ENCODE measurements at places on chromosomes 7 and 10. TPM values are rescaled to one million over a fixed set of nuclear protein-coding genes. Genes with fewer than 3 reads are reported as not detected.

DNA sequence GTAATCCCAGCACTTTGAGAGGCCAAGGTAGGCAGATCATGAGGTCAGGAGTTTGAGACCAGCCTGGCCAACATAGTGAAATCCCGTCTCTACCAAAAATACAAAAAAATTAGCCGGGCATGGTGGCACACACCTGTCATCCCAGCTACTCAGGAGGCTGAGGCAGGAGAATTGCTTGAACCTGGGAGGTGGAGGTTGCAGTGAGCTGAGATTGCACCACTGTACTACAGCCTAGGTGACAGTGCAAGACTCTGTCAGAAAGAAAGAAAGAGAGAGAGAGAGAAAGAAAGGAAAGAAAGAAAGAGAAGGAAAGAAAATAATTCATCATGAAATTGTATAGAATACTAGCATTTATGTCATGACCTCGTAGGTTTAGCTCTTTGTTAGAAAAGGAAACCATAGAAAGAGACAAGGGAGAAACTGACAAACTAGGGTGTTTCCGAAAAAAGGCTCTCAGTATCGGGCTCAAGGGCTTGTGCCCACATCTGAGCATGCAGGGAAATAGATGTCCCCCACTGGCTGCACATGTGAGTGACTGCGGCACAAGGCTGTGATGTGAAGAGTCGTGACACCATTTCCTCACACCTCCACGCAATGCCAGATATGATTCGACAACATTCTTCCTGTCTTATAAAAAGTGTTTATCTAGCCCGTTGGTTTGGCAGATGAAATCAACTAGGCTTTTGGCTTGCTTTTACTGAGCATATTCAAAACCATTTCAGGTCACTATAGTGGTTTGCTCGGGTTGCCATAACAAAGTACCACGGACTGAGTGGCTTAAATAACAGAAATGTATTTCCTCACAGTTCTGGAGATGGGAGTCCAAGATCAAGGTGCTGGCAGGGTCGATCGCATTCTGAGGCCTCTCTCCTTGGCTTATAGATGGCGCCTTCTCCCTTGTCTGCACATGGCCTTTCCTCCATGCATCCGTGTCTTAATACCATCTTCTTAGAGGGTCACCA is 2.0 kb downstream of the SRGN start:
- peak overlapping the region; percentile 98 for H3K27ac ChIP-seq
- no peaks in the 10 kb centered on the region for H3K27me3 ChIP-seq
- peaks cover 58% of the 10 kb centered on the region for H3K4me1 ChIP-seq
- no peaks in the 10 kb centered on the region for H3K36me3 ChIP-seq
- peak overlapping the region; percentile 87 for H3K4me3 ChIP-seq
- peak; percentile 74 for DNase-seq

GRCh38 chr10:22334414-22335172 is 10.7 kb upstream of the SPAG6 start:
- peaks cover 45% of the 10 kb centered on the region for H3K4me1 ChIP-seq
- peak overlapping the region; percentile 22 for H3K27ac ChIP-seq
- H3K27me3 ChIP-seq: peaks cover 39% of the 10 kb centered on the region
- H3K4me3 ChIP-seq: peak overlapping the region; percentile 50

The CYP2E1 gene
- 0.68 TPM for polyA plus RNA-seq

GRCh38 chr7:133001727-133002126 is 80.2 kb downstream of the CHCHD3 start:
- no peak overlapping the region for H3K27ac ChIP-seq
- DNase-seq: no peak
- no peak overlapping the region for H3K4me3 ChIP-seq

DNA sequence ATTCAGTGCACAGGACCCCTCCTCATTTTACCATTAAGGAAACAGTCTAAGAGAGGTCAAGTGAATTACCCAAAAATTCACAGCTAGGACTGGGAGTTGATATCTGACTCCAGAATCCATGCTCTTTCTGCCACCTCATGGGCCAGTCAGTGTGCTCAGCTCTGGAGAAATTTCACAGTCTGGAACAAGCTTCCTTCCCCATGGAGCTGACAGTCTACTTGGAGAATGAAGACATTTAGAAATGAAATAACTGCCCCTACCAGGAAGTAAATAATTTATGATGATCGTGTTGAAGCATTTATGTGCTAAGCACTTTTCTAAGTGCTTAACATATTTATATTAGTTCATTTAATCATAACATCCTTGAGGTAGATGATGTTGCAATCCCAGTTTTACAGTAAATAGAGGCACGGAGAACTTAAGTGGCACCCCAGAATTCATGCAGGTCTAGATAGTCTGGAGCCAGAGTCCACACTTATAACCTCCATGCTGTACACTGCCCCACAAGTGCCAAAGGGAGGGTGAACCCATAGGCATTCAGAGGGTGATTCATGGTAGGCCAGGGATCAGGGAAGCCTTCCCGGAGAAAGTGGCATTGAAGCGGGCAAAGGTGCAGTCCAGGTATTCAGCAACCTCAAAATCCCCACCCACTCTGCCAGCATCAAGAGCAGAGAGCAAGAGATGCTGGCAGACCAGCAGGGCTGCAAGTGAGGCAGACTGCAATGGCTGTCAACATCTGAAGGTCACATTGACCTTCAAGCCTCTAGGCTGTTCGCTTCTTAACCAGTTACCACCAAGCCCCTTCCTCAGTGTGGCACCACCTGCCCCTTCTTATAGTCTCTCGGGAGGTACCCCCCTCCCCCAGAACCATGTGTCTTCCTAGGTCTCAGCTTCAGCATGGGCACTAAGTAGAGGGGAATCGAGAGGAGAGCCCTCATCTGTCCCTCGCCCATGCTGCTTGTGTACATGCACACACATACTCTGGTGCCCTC is 38.4 kb upstream of the LRRC4 start:
- H3K27me3 ChIP-seq: no peaks in the 10 kb centered on the region
- no peak overlapping the region for H3K4me3 ChIP-seq
- H3K4me1 ChIP-seq: peaks cover 6% of the 10 kb centered on the region
- H3K36me3 ChIP-seq: peaks cover 3% of the 10 kb centered on the region
- no peak overlapping the region for H3K27ac ChIP-seq

GRCh38 chr7:17030559-17030958 is 148.8 kb upstream of the AGR3 start:
- H3K4me1 ChIP-seq: no peaks in the 10 kb centered on the region
- H3K4me3 ChIP-seq: no peak overlapping the region
- DNase-seq: no peak
- H3K36me3 ChIP-seq: no peaks in the 10 kb centered on the region
- no peak overlapping the region for H3K27ac ChIP-seq
- H3K27me3 ChIP-seq: no peaks in the 10 kb centered on the region

All from CD8-positive, alpha-beta memory T cell (primary cell).